ENCODE measurements at places on chromosomes 1 and 21. TPM values are rescaled to one million over a fixed set of nuclear protein-coding genes. Genes with fewer than 3 reads are reported as not detected.
A peak's percentile ranks its signal among the peaks of the same experiment; 100 is the strongest.

DNA sequence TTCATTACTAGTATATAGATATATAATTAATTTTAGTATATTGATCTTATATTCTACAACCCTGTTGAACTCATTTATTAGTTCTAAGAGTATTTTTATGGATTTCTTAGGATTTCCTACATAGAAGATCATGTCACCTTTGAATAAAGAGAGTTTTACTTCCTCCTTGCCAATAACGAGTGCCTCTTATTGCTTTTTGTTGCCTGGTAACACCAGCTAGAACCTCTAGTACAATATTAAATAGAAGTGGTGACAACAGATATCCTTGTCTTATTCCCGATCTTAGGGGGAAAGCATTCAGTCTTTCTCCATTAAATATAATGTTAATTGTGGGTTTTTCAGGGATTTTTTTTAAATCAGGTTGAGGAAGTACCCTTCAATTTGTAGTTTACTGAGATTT lies 40.8 kb downstream of the WNT2B start:
- DNase-seq: no peak

GRCh38 chr1:153578490-153578889 lies 12.8 kb upstream of the S100A2 start:
- DNase-seq: no peak

DNA sequence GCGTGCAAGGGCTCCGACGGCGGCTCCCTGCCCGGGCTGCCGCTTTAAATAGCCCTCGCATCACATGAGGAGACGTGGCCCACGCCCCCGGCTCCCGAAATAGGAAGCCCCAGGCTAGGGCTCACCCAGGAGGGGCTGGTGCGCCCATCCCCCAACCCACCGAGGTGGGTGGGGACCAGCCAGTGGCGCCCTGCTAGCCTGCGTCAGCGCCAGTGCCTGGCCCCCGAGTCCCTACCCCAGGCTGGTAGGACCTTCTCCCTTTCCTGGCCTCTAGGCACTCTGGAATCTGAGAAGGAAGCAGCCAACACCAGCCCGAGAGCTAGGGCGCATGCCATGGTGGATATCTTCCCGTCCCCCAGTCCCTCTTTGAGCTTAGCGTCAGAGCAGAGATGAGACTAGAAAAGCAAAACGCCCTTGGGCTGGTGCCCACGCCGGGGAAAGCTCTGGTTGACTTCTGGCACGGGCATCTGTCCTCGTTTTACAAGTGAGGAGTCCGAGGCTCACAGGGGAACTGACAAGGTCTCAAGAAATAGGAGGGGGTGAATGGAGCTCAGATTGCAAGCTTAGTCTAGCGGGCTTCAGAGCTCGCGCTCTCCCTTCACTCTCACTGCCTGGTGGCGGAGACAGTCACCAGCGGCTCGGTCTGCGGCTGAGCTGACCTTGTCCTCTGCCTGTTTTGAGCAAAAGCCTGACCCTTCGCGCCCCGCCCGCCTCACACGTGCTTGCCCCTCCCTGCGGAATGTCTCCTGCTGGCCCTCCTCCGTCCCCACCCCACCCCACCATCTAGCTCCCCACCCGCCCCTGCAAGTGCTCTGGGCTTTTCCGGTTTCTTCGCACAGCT lies at the start of gene FABP3:
TSS of gene FABP3 (minus strand) at position 21 of the 841 bp plus-strand sequence. CDS start 62 bp downstream, outside the sequence.
- peak; percentile 87 for DNase-seq

DNA sequence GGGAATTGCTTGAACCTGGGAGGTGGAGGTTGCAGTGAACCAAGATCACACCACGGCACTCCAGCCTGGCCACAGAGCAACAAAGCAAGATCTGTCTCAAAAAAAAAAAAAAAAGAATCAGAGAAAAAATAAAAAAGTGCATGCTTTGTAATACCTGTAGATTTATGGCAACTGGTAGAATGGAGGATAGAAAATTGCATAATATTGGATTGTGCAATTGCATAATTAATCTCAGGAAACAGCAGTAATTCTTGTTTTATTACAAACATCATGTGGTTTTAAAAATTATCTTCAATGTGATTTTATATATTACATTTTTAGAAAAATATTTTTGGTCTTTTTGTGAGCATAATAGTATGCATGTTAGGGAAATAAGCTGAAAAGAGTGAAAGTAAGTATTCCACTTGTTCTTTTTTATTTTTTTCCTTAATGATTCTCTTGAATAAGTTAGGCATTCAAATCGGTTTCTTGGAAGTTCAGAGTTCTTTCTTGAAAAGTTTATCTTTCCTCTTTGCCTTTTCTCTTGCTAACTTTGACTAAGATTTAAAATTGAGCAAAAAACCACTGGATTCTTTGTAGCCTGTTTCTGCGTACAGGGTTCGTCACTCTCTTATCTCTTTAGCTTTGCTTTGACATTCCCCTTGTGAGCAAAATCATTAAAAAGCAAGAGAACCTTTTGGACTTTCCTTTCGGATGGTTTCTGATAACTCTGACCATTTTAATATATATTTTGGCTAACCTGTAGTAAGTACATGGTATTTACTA lies 127.5 kb upstream of the ADAMTS5 start:
- DNase-seq: no peak

- no peak for DNase-seq
Observed at GRCh38 chr1:41374711-41375110, 13.5 kb downstream of the FOXO6 start.

DNA sequence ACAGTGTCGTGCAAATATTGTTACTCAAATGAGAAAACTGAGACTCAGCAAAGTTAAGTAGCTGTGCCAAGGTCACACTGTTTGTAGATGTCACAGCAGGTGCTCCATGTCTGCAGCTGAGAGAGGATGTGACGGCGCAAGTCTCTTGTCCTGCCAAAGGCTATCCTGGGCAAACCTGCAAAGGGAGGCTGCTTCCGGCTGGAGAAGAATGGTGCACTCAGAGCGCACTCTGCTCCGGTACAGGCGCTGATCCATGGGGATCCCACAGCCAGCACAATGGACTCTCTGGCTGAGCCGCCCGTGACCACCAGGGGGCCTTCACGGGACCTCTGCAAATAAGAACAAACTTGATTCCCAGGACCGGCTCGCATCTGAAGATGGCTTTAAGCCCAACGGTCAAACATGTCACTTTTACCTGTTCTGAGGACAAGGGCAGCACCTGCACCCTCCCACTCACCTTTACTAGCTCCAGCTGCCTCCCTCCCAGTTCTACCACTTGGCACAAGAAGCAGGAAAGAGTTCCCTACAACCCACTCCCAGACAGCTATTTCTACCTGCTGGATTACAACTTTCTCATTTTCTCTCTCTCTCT lies 21.9 kb downstream of the RD3 start:
- peak; percentile 80 for DNase-seq

DENND2C gene
- total RNA-seq: 3.2 TPM

CD48 gene
- 1.3 TPM for total RNA-seq

SIK1 gene
- total RNA-seq: 7.8 TPM

GRCh38 chr1:53111073-53111556 lies 31.3 kb downstream of the SLC1A7 start:
- no peak for DNase-seq

- no peak for DNase-seq
Observed at GRCh38 chr1:193952778-193953374, 766.5 kb upstream of the B3GALT2 start.

DNA sequence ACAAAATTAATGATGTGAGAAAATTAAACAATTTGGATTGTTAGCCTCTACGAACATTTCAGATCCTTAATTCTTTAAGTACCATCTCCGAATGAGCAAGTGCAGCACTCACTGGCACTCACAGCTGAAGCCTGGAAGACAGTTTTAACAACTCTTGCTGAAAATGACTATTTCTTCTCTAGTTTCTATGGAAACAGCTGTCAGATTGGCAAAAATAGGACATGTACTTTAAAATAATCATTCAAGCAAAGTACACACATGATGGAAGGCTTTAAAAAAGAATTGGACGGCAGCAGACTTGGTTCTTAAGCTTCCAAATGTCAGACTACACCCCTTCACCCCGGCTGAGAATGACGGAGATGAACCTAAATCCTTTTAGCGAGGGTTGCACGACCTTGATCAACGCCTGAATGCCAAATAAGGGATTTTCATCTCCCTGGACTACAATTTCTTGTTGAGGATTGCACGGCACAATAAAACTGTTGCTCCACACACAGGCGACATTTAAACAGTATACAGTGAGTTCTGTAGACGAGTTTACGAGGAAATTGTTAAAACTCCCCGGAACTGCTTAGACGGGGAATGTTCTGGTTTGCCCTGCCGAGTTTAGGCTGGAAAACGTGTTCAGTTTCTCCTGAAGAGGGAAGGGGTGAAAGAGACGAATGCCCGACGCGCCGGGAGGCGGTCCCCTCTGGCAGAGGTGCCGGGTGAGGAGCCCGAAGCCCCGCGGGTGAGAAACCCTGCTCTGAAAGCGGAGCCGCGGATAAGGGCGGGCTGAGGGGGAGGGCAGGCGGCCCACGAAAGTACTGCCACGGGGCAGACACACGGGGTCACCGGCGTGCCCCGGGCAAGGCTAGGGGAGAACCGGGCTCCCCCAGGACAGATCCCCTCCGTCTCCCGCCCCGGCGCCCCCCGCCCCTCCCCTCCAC lies 671 bp downstream of the OMA1 start:
- DNase-seq: peak; percentile 78

GRCh38 chr1:59736744-59737143 lies 78.0 kb upstream of the HOOK1 start:
- DNase-seq: no peak

DNA sequence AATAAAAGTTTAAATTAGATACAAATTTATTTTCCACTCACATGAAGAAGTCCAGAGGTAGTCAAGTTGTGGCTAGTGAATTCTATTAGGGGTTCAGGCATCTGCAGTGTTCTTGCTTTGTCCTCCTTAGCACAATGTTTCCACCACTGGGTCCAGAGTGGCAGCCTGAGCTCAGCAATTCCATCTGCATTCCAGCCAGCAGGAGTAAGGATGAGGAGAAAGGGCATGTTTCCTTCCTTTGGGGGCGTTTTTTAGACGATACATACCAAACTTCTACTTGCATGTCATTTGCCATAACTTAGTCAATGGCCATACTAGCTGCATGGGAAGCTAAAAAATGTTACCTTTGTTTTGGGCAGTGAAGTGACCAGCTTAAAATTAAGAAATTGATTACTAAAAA lies 98.5 kb upstream of the VANGL1 start:
- no peak for DNase-seq

GRCh38 chr1:158002631-158003405 lies 9.4 kb downstream of the KIRREL1 start:
- no peak for DNase-seq

S100A16 gene
- 38.8 TPM for total RNA-seq

KIF26B gene
- 3.5 TPM for total RNA-seq

DNA sequence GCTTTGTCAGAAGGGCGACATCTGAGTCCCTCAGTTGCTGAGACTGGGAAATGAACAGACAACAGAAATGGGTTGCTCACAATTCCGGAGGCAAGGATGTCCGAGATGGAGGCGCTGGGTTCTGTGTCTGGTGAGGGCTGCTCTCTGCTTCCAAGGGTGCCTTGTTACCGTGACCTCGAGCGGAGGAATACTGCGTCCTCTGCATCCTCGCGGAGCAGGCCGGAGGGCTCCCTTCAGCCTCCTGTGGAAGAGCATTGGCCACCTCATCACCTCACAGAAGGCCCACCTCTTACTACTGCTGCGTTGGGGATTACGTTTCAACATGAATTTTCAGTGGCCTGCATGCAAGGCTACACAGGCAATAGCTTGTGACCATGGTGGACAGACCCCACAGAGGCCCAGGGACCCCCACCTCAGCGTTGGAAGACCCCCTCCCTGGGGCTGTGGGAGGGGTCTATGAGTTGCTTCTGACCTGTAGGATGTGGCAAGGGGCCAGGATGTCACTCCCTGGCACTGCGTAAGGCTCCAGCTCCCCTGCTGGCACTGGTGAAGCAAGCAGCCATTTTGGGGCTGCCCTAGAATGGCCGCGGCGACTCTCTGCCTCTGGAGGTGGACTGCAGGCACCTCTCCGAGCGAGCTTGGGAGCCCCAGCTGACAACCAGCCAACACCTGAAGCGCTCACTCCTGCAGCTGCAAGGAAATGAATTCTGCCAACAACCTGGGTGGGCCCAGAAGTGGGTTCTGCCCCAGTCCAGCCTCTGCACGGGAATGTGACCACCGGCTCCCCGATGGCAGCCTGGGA lies 36.3 kb upstream of the COL6A1 start:
- DNase-seq: no peak

DNA sequence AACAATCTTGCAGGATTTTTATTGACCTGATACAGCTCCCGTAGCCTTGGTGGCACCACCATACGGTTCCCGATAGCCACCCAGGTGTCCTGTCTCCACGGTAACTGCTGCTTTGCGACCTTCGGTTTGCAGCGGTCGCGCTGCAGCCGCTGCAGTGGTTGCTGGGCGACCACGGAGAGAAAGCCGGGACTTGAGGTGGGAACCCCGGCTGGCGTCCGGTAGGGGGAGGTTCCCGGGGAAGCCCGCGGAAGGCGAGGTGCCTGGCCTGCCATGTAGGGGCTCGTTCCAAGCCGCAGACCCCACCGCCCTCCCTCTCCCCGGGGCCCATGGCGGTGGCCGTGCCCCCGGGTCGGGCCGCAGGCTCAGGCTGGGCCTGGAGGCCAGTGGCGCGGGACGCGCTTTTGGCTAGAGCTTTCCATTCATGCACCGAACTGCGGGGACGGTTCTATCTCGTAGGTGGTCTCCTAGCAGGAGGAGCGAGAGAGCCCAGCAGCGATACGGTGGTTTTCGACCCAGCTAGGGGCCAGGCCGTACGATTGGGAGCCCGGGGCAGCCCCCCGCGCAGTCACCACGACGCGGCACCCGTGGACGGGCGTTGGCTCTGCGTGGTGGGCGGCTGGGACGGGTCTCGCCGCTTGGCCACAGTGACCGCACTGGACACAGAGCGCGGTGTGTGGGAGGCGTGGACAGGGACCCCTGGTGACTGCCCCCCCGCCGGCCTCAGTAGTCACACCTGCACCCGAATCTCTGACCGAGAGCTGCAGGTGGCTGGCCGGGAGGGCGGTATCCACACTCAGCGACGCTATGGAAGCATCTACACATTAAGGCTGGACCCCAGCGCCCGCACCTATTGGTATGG lies at the start of gene KLHDC9:
TSS of gene KLHDC9 (plus strand) at position 152 of the 859 bp plus-strand sequence. CDS start at position 327, 175 bp downstream.
- peak; percentile 71 for DNase-seq

NCAM2 gene
- 4.4 TPM for total RNA-seq

ATP6V1G3 gene
- total RNA-seq: not detected

- DNase-seq: no peak
Observed at GRCh38 chr1:223831755-223832636, 13.8 kb downstream of the TP53BP2 start.

DDR2 gene
- total RNA-seq: 26.9 TPM

G0S2 gene
- 307 TPM for total RNA-seq

DNA sequence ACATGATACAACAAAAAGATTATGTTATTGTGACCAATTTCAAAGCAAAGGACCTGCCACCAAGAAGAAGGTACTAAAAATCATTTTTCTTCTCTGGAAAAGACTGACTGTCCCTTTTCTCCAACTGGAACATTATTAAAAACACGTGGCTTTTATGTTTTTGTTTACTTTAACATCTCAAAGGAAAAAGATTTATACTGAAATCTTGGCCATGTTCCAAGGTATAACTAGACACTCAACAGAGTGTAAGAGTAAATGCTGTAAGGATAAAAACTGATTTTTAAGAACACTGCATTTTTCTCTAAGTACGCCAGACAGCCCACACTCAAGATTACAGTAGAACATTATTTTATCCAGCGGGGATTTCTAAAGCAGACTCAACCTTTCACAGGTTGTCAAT lies 62.1 kb downstream of the BRWD1 start:
- DNase-seq: no peak

PTCH2 gene
- 0.25 TPM for total RNA-seq

All from left ventricle myocardium inferior (tissue), 1 donor.